Neural crest cell (in vitro differentiated cells): ENCODE measurements at places on chromosomes 2 and 18.

- DNase-seq: no peak
Measured at GRCh38 chr18:49843131-49843530, 29.8 kb upstream of the ACAA2 start.

DNA sequence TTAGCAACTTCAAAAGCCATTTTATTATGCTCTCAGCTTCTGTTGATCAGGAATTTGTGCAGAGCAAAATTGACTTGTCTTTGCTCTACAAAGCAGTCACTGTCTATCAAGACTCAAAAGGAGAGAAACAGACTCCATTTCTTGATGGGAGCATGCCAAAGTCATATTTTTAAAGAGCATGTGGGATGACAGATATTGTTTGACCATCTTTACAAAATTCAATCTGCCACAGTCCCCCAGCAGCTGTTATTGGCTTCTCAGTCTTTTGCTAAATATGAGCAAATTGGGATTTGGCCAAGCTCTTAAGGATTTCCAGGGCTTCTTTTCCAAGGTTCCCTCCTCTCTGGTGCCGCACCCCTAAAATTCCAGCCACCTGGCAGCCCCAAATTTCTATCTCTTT, 67.9 kb downstream of the TEX51 start:
- DNase-seq: no peak

DNA sequence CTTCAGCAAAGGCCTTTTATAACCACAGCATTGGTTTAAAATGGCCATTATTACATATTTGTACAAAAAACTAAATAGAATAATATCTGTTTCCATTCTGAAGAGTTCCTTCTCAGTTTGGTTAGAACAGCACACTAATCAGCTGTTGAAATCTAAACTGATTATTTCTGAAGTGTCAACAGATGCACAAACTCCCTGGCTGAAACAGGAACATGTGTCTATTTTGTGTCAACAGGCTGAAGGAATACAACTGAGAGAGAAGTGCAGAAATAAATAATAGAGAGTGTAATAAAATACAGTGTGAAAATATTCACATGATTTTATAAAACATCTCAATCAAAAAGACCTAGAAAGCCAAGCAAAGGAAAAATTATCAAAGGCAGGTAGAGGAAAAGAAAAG, 29.7 kb downstream of the IKZF2 start:
- DNase-seq: no peak

GRCh38 chr2:96869281-96869821, 529 bp downstream of the SEMA4C start:
- no peak for DNase-seq

- no peak for DNase-seq
Measured at GRCh38 chr2:30394096-30394495, 53.0 kb upstream of the LCLAT1 start.

- DNase-seq: no peak
Measured at GRCh38 chr2:23469142-23469540, 84.2 kb downstream of the KLHL29 start.

DNA sequence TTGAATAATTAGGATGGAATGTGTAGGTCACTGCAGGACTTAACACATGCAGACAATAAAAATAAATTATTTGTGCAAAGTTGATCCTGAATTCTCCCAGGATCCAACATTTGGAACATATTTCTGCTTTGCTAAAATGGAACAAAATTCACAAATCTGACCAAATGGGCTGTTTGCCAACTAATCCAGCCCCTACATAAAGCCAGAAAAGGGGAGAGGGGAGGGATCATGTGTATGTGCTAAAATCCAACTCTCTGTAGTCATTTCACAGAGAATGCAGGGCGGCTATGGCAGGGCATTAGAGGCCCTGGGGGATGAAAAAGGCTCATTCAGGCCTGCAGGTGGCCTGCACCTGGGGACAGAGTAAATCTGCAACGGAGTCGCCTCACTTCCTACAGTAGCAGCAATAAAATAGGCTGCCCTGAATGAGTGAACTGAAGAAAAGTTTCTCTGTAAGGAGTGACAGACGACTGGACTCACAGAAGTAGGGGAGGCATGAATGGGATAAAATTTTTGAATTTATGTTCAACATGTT, 4.0 kb upstream of the ZFP36L2 start:
- no peak for DNase-seq

DNA sequence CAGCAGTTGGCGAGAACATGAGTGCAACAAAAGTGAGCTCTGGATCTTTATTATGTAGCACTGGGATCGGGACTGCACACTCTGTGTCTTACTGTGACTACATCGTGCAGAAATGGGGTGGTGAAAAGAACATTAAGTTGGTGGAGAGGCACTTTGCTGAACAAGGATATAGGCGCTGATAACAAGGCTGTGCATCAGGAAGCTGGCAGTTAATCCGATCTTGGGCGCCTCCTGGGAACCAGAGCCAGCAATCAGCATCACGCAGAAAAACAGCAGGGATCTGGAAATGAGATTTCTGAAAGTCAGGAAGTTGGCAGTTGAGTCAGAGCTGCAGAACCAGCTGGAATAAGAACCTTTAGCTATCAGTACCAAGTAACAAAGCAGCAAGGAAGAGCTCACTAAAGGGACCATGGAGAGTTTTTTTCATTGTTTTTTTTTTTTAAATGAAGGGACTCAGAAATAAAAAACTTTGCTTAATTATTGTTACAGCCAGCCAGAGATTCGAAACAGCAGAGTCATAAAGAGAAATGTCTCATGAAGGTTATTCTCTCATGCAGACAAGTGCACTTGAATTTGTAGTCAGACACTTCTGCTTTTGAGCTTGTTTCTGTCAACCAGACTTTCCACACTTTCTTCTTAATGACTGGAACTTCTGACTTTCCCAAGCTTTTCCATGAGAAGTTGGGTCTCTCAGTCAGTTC, 22.8 kb upstream of the MYO3B start:
- no peak for DNase-seq

GRCh38 chr2:47038656-47039488, 116.2 kb downstream of the STPG4 start:
- DNase-seq: no peak

GRCh38 chr18:9741793-9742523, 33.9 kb downstream of the RAB31 start:
- peak; percentile 35 for DNase-seq

- no peak for DNase-seq
Measured at GRCh38 chr2:33267756-33268155, 208.7 kb upstream of the RASGRP3 start.

- DNase-seq: no peak
Measured at GRCh38 chr2:192887337-192887736, 692.6 kb upstream of the TMEFF2 start.

GRCh38 chr2:88265352-88266303, 95.5 kb downstream of the THNSL2 start:
- no peak for DNase-seq

DNA sequence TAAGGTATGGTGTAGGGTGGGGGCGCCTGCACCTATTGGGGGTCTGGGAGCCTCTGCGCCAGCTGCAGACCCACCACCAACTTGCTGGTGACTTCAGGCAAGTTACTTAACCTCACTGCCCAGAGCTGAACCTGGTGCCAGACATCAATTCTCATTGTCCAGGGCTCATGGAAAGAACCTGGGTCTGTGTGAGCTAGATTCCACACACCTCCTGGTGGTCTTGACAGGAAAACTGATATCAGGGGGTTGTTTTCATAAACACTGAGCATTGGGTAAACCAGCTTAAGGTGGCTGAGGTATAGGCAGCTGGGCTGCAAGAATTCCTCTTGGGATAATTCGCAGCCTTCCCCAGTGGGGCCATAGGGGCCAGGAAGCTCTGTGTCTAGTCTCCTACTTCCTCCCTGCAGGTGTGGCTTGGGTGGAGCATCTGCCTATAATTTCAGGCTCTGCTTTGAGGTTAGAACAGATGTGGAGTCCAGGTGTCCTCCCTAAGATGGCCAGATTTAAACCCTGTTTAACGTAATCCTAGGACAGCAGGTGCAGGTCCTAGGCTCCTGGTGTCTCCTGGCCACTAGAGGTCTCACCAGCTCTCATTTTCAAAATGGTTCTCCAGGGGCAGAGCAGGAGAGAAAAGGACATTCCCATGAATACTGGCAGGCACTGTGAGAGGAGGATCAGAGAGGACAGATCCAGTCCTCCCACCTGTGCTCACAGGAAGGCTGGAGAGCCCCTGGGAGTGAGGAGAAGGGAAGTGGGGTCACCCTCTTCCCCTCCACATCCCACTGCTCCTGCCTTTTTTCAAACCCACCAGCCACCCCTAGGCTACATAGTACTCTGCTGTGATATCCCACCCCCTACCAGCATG, 100.4 kb upstream of the SMAD2 start:
- peak; percentile 41 for DNase-seq

GRCh38 chr2:144415386-144415785, 104.5 kb downstream of the ZEB2 start:
- DNase-seq: no peak

GRCh38 chr2:39779341-39779851, 338 bp upstream of the THUMPD2 start:
- DNase-seq: no peak

DNA sequence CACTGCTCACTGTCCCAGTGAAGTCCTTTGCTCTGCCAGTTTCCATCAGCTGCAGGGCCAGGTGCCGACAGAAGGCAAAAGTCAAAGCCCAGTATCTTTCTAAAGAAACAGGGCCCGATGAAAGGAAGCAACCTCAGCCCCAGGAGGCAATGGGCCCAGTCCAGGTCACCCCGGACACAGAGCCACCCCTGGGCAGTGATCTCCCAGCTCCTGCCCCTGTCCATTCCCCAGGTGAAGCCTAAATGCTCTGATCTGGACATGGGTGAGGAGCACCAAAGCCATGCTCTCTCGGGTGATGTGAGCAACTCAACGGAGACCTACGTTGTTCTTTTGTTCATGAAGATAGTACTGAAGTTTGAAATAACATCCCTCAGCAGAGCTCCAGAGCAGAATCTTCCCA, 61.6 kb downstream of the HDAC4 start:
- no peak for DNase-seq

DNA sequence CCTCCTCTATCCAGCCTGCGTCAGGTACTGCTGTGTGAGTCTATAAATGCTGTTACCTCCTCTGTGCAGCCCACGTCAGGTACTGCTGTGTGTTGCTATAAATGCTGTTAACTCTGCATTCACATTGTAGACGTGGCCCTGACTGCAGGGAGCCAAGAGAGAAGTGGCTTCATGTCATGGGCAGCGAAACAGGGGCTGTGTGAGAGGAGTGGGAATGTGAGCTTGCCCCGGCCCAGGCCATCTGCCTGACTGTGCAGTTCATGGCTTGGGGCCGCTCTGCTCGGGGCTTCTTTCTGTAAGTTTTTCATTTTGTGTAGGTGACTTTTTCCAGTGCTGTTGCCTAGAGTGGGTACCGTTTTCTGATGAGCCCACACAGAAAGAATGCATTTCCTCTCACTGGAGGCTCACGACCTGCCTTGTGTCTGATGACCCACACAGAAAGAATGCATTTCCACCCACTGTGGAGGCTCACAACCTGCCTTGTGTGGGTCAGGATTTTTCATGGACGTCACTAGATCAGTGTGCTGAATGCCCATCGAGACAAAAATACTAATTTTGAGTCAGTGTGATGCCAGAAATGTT, 104.5 kb downstream of the SNTG2 start:
- no peak for DNase-seq

DNA sequence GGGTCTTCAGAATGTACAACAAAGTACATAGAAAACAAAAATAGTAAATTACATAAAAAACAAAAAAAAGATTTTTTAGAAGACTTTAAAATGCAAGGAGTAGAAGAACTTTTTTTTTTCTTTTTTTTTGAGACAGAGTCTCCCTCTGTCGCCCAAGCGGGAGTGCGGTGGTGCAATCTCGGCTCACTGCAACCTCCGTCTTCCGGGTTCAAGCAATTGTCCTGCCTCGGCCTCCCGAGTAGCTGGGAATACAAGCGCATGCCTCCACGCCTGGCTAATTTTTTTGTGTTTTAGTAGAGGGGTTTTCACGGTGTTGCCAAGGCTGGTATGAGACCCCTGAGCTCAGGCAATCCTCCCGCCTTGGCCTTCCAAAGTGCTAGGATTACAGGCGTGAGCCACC, 104.5 kb upstream of the ZC3H15 start:
- DNase-seq: no peak

DNA sequence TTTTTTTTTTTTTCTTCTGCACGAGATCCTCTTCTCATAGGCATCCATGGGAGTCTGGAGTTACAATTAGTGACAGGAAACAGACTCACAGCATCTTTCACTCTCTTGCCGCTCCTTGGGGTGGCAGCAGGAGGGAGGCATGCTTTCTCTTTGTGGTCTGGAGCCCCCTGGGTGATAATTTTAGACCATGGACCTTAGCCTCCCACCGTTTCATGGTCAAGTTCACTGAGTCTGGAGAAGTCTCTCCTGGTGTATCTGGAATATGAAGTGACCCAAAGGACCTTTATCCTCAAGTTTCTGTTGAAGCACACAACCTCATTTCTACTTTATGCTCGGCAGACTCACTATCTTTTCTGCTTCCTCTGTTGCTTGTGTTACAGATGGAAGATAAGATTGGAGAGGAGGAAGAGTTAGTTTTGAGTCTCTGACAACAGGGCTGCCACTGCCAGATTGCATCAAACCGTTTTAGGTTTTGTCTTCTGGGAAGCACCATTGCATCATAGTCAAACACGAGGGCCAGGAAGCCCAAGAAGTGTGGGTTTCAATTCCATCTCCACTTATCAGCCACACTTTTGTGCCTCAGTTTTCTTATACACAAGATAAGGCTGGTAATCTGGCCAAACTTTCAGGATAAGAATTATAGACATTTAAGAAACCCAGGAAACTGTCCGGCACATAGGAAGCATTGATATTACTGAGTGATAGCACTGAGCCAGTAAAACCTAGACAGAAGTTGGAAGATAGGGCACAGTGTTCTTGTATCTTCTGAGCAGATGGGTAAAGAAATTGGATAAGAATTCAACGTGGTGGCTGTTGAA, 62.3 kb downstream of the ADCYAP1 start:
- no peak for DNase-seq

GRCh38 chr2:12044857-12045256, 298.4 kb downstream of the LPIN1 start:
- DNase-seq: no peak

DNA sequence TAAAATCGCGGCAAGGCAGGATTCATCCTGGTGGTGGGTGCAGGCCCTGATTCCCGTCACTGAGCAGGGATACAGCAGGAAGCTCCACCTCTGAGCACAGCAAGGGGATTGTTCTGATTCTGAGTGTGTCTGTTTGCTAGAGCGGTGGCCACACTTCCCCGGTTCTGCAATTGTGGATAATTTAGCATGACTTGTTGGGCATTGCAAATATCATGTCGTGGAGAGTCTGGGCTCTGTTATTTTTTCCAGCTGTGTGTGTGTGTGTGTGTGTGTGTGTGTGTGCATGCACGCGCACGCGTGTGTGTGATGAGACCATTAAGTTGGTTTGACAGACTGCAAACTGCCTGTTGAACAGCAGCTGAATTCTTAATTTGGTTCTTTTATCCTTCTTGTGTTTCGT, 4.1 kb upstream of the TMEM18 start:
- no peak for DNase-seq
